ENCODE measurements at places on chromosomes 12 and 14.
A peak's percentile ranks its signal among the peaks of the same experiment; 100 is the strongest.

GRCh38 chr12:10186299-10186698, 7.5 kb downstream of the TMEM52B start:
- DNase-seq: no peak

DNA sequence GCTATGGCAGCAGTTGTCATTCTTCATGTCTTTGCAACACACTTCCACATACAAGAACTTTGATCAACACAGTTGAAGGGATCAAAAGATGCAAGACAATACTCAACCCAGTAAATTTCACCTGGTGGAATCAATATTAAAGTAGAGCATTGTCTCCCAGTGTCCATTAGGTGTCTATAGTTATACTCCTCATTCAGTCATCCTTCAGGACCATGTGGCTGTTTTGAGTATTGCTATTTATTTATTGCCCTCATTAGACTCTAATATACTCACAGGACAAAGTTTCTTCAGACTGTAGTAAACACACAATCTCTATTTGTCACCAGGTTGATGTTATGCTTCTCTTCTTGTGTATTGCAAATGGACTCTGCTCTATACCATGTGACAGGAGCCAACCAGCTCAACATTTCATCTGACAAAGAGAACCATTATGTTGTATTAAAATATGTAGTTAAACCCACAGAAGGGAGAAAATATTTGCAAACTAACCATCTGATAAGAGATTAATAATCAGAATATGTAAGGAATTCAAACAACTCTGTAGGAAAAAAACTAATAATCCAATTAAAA, 146.6 kb downstream of the TGFB3 start:
- DNase-seq: no peak

DNA sequence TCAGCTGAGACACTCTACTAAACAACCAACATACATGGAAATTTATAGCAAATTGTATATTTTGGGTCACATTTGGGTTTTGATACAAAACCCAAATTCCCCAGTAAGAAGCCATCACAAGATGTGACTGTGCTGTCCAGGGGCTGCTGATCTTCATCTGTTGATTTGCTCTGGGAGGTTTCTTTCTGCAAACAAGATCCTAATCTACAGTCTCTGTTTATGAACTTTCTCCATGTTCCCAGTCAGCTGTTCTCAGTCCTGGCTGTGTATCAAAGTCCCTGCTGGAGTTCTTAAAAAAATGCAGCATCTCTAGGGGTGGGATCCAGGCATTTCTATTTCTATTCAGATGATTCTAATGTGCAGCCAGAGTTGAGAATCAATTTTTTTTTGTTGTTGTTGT, 85.1 kb downstream of the ATP23 start:
- no peak for DNase-seq

- DNase-seq: no peak
These were observed 493.8 kb downstream of the NPAS3 start for GRCh38 chr14:33432407-33433023.

- DNase-seq: no peak
These were observed 167.4 kb downstream of the RPS29 start for GRCh38 chr14:49418789-49419188.

DNA sequence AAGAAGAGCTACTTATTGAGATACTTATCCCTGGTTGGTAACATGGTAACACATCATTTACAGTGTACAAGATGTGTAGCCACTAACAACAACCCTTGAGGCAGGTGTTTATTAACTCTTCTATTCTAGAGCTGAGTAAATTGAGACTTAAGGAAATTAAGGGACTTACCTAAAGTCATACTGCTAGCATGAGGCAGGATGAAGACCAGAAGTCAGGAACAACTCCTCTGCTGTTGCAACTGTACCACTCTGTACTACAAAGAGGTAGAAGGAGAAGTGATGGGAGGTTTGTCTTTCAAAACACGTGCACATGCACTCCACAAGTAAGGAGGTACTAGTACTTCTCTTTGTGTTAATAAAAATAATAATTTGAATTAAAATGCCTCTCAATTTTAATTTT, 79.9 kb downstream of the LLPH start:
- no peak for DNase-seq

DNA sequence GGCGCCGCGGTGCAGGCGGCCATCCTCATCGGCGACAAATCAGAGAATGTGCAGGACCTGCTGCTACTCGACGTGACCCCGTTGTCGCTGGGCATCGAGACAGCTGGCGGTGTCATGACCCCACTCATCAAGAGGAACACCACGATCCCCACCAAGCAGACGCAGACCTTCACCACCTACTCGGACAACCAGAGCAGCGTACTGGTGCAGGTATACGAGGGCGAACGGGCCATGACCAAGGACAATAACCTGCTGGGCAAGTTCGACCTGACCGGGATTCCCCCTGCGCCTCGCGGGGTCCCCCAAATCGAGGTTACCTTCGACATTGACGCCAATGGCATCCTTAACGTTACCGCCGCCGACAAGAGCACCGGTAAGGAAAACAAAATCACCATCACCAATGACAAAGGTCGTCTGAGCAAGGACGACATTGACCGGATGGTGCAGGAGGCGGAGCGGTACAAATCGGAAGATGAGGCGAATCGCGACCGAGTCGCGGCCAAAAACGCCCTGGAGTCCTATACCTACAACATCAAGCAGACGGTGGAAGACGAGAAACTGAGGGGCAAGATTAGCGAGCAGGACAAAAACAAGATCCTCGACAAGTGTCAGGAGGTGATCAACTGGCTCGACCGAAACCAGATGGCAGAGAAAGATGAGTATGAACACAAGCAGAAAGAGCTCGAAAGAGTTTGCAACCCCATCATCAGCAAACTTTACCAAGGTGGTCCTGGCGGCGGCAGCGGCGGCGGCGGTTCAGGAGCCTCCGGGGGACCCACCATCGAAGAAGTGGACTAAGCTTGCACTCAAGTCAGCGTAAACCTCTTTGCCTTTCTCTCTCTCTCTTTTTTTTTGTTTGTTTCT, 1.7 kb downstream of the HSPA2 start:
- peak; percentile 30 for DNase-seq

DNA sequence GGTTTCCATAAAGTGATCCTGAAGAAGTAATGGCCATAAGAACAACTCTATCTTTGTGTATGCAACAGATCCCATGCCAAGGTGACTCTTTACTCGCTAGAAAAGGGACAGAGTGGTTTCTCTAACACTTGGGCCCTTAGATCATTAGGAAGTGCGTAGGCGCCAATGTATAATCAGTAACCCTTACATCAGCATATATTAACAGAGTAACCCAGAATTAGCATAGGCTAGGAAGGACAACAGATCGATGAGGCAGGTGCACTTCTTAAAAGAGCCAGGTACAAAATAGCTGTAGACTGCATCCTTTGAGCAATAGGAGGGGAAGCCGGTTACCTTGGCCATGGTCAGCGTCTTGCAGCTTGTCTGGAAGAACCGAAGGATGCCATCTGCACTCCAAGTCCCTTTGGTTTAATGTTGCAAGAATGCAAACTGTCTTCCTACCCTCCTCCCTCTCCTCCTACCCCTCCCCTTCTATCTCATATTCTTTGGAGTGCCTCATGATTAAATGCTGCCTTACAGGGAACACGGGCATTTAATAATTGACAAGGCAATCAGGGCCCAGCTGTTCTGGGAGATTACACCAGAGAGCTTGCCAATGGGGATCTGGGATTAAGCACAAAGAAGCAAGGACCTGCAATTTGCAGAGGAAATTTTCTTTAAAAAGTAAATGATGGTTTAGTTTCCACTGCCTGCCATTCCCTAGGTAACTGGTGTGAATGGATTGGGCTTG, 8.0 kb downstream of the GSG1 start:
- no peak for DNase-seq

- DNase-seq: peak; percentile 45
These were observed 25.7 kb downstream of the PPP1CC start for GRCh38 chr12:110717037-110717436.

GRCh38 chr14:30620178-30620577, 1.9 kb upstream of the SCFD1 start:
- DNase-seq: no peak

GRCh38 chr12:72074065-72074464, 135.4 kb downstream of the TPH2 start:
- no peak for DNase-seq

DNA sequence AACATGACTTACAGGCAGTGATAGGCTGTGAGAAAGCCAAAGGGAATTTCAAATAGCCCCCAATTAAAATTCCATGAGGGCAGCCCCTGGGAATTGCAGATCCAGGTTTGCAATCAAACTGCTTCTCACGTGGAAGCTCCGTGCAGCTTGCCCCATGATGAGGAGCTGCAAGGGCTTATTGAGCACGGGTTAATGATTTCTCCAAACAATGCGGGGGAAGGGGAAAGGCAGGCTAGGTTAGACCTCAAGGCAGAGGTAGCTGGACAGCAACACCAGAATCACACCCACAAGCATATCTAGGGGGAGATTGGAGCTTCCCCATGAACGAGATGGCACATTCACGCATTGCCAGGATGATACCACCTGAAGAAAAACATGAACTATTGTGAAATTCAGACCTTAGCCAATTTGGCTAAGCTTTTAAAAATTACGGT, 5.0 kb upstream of the DUSP6 start:
- DNase-seq: no peak

GRCh38 chr12:29640589-29641345, 143.0 kb downstream of the TMTC1 start:
- no peak for DNase-seq

- DNase-seq: no peak
These were observed 49.1 kb upstream of the MEG3 start for GRCh38 chr14:100776681-100777365.

DNA sequence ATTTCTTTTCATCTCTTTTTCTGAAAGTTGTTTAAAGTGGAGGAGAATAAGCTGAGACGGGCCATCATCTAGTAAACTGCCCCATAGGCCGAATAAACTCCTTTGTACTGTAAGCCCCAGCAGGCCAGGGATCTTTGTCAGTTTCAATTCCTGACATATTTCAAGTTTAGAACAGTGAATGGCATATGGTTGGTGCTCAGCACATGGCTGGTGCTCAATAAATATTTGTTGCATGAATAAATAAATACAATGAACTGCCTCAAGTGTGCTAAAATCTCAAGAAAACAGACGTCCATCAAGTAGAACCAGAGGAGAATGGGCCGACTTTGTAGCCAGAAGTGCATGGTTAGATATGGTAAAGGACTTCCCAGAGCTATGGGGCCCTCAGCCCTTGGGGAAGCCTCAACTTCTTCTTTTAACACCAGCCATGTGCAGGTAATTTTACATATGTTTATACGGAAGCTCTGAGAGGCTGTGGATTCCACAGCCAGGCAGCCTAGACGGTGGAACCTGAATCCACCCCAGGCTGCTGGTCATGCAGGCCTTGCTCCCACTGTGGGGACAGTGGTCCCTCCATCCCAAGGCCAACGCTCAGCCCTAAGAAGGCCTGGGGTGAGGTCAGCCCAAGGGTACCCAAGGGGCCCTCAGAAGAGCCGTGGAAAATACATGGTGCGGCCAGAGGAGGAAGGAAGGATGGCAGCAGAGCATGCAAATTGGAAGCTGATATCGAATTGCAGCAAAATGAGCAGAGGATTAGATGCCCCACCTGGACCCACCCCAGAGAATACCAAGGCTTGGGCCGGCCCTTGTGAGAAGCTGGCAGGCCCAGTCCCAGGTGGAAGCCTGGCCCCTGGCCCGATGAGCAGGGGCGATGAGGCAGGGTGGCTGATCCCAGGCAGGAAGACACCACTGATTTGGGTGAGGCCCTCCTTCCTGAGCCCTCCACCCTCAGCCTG, 8.7 kb upstream of the AQP2 start:
- DNase-seq: no peak

- no peak for DNase-seq
These were observed 1.5 kb downstream of the KLC1 start for GRCh38 chr14:103630364-103631108.

- no peak for DNase-seq
These were observed 114.2 kb downstream of the DHRS2 start for GRCh38 chr14:23750357-23750756.

All from activated T-cell treated with anti-CD3 and anti-CD28 coated beads, Interleukin-2, amount 50 U/mL, for 48 hours (primary cell).